ENCODE measurements at places on chromosomes 3 and 15. TPM values are rescaled to one million over a fixed set of nuclear protein-coding genes. Genes with fewer than 3 reads are reported as not detected.
A peak's percentile ranks its signal among the peaks of the same experiment; 100 is the strongest.

POLQ gene
- 1.2 TPM for total RNA-seq

CHRM5 gene
- not detected for total RNA-seq

GRCh38 chr3:119858957-119859356 is 77.1 kb downstream of the NR1I2 start:
- no peak overlapping the region for H3K4me3 ChIP-seq
- H3K27me3 ChIP-seq, result no peaks in the 10 kb centered on the region
- H3K36me3 ChIP-seq, result peaks cover 10% of the 10 kb centered on the region

DNA sequence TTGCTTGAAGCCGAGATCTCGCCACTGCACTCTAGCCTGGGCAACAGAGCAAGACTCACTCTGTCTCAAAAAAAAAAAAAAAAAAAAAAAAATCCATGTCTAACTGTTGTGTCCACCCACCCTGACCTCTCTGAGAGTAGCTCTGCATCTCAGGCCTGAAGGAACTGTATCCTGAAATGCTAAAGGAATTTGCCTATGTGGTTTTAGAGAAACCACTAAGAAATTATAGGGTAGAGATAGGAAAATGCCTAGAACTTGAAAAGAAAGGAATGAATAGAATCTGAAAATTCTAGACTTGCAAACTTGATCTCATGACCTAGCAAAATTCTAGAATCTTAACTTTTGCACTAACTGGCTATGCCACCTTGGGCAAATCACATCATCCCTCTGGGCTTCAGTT is 217.5 kb upstream of the ROPN1 start:
- H3K36me3 ChIP-seq, result no peaks in the 10 kb centered on the region
- H3K27me3 ChIP-seq, result no peaks in the 10 kb centered on the region
- no peak for DNase-seq
- no peak overlapping the region for H3K27ac ChIP-seq
- H3K4me3 ChIP-seq, result no peak overlapping the region
- no peaks in the 10 kb centered on the region for H3K4me1 ChIP-seq

- H3K4me3 ChIP-seq, result no peak overlapping the region
- H3K27ac ChIP-seq, result no peak overlapping the region
- no peaks in the 10 kb centered on the region for H3K27me3 ChIP-seq
- no peak for DNase-seq
These were observed 38.6 kb upstream of the TOPBP1 start for GRCh38 chr3:133700351-133700750.

- H3K27ac ChIP-seq, result peak overlapping the region; percentile 47
- peak; percentile 91 for DNase-seq
- no peaks in the 10 kb centered on the region for H3K27me3 ChIP-seq
- no peak overlapping the region for H3K4me3 ChIP-seq
- H3K36me3 ChIP-seq, result no peaks in the 10 kb centered on the region
These were observed 51.6 kb upstream of the SMAD6 start for GRCh38 chr15:66650433-66650832.

DNA sequence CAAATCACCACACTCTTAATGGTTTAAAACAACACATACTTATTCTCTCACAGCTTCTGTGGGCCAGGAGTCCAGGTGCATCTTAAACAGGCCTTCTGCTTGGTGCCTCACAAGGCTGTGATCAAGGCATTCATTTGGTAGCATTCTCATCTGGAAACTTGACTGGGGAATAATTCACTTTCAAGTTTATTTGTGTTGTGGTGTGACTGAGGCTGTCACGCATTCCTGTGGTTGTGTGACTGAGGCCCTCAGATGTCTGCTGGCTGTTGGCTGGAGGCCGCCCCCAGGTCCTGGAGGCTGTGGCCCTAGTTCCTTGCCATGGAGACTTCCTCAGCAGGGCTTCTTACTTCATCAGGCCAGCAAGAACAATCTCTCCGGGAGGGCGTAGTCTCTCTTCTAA is 16.9 kb upstream of the FAM3D start:
- H3K27ac ChIP-seq, result no peak overlapping the region
- H3K27me3 ChIP-seq, result no peaks in the 10 kb centered on the region
- no peaks in the 10 kb centered on the region for H3K36me3 ChIP-seq
- no peaks in the 10 kb centered on the region for H3K4me1 ChIP-seq
- no peak for DNase-seq
- no peak overlapping the region for H3K4me3 ChIP-seq

GRCh38 chr15:55789066-55789660 is 46.2 kb upstream of the PRTG start:
- H3K27ac ChIP-seq, result no peak overlapping the region
- H3K4me1 ChIP-seq, result no peaks in the 10 kb centered on the region
- no peaks in the 10 kb centered on the region for H3K27me3 ChIP-seq
- H3K4me3 ChIP-seq, result no peak overlapping the region
